Mesothelial cell of epicardium (in vitro differentiated cells): ENCODE measurements at places on chromosomes 6 and 20.

GRCh38 chr20:62876501-62876901, 14.9 kb upstream of the TCFL5 start:
- peaks cover 23% of the 10 kb centered on the region for H3K4me1 ChIP-seq
- peaks cover 2% of the 10 kb centered on the region for H3K36me3 ChIP-seq
- peak overlapping the region; percentile 39 for H3K27ac ChIP-seq
- no peak for DNase-seq
- H3K4me3 ChIP-seq = no peak overlapping the region

- H3K36me3 ChIP-seq = no peaks in the 10 kb centered on the region
- no peak for DNase-seq
- peaks cover 8% of the 10 kb centered on the region for H3K4me1 ChIP-seq
- H3K27me3 ChIP-seq = peaks cover 16% of the 10 kb centered on the region
- H3K27ac ChIP-seq = no peak overlapping the region
- H3K4me3 ChIP-seq = no peak overlapping the region
Measured at GRCh38 chr20:51034988-51035656, 12.2 kb upstream of the KCNG1 start.

GRCh38 chr6:127812985-127813698, 87.7 kb downstream of the THEMIS start:
- no peak overlapping the region for H3K4me3 ChIP-seq
- H3K36me3 ChIP-seq = no peaks in the 10 kb centered on the region
- no peaks in the 10 kb centered on the region for H3K4me1 ChIP-seq
- H3K27me3 ChIP-seq = peaks cover 18% of the 10 kb centered on the region
- no peak overlapping the region for H3K27ac ChIP-seq

DNA sequence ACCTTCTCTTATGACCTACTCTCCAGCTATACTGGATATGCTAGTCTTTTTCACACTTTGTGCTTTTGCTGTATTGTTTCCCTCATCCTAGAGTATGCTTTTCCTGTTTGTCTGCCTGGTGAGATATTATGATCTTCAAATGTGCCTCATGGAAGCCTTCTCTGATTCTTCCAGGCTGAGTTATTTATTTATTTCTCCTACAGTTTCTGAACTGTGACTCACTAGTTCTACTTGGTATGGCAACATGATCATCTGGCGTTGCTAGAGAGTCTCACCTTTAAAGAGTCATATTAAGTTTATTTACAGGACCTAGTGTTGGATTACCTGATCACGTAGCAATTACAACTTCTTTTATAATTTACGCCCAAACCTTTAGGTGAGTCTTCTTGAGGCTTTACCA, 81.2 kb upstream of the HDAC2 start:
- H3K36me3 ChIP-seq = peaks cover 9% of the 10 kb centered on the region
- H3K4me3 ChIP-seq = no peak overlapping the region
- no peak overlapping the region for H3K27ac ChIP-seq
- peaks cover 12% of the 10 kb centered on the region for H3K4me1 ChIP-seq
